ENCODE measurements at places on chromosomes 11 and 22.
A peak's percentile ranks its signal among the peaks of the same experiment; 100 is the strongest.

- no peak overlapping the region for H3K4me3 ChIP-seq
- no peaks in the 10 kb centered on the region for H3K36me3 ChIP-seq
- DNase-seq: no peak
Measured at GRCh38 chr11:2796091-2796490, 89.5 kb downstream of the CDKN1C start.

DNA sequence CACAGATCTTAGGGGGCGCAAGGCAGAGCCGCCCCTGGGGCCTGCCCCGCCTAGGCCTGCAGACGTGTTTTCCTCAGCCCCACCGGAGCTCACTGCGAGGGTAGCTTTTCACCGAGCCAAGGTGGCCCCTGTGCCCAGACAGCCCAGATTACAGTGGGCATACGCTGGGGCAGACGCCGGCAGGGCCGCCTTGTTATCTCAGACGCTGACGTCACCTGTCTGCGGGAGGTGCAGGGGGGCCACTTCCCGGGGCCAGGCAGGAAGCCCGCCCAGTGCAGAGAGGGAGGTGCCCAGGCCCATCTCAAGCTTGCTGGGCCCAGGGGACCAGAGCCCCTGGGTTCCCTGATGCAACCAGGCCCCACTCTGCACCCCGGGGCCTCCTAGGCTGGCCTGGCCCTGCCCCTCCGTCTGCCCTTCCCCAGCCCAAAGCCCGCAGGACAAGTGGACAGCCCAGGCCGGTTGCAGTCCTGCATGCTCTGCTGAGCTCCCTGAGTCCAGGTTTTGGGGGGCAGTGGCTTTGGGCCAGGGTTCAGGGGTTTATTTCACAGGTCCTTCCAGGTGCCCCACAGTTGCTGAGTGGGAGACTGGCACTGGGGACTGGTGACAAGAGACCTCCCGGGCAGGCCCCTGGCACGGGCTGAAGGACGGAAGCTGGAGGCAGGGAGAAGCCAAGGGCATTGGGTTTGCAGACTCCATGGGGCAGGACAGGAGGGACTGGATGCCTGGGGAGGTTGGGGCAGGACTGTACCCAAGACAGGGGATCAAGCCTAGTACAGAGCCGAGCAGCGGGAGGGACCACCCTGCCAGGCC lies 38.6 kb downstream of the IGF2 start:
- H3K27me3 ChIP-seq: peaks cover 5% of the 10 kb centered on the region
- DNase-seq: peak; percentile 30
- H3K4me1 ChIP-seq: no peaks in the 10 kb centered on the region
- H3K27ac ChIP-seq: no peak overlapping the region

- DNase-seq: no peak
- no peaks in the 10 kb centered on the region for H3K36me3 ChIP-seq
- H3K4me3 ChIP-seq: no peak overlapping the region
- peaks cover 2% of the 10 kb centered on the region for H3K27me3 ChIP-seq
- H3K4me1 ChIP-seq: no peaks in the 10 kb centered on the region
Measured at GRCh38 chr11:11553573-11553972, 68.2 kb downstream of the GALNT18 start.

DNA sequence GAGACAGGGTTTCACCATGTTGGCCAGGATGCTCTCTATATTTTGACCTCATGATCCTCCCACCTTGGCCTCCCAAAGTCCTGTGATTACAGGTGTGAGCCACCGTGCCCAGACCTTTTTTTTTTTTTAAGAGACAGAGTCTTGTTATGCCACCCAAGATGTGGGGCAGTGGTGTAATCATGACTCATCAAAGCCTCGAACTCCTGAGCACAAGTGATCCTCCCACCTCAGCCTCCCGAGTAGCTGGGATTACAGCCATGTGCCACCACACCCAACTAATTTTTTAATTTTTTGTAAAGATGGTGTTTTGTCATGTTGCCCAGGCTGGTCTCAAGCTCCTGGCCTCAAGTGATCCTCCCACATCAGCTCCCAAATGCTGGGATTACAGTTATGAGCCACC lies 37.9 kb downstream of the IZUMO1R start:
- H3K4me1 ChIP-seq: no peaks in the 10 kb centered on the region
- no peak overlapping the region for H3K27ac ChIP-seq
- no peak for DNase-seq
- H3K4me3 ChIP-seq: no peak overlapping the region
- H3K36me3 ChIP-seq: no peaks in the 10 kb centered on the region
- no peaks in the 10 kb centered on the region for H3K27me3 ChIP-seq

DNA sequence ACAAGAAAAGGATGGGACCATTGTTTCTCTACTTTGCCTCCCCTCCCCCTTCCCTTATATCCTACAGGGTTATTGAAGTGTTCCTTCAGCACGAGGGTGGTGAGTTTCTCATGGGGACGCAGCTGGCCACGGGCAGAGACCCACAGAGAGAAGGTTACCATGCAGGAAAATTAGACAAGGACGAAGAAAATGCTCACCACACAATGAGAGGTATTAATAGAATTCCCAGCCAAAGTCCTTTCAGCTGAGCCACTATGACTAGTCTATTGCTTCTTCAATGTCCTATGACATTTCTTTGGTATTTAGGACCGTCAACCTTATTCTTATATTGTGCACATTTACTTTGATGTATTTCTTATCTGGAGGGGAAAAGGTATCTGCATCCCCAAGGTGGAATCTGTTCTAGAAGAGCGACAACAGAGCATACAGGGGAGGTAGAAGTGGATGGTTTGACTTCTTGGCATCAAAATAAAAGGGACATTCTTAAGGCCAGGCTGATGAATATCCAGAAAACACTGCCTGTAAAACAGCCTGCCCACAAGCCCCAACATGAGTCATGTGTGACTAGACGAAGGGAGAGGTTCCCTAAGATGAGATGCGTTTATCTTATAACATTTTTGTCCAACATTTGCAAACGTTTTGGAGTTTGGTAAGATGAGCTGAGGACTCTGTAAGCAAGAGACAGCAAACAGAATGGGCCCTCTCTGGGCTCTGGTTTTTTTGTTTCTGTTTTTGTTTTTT lies 209.8 kb upstream of the NARS2 start:
- DNase-seq: no peak
- H3K4me3 ChIP-seq: no peak overlapping the region
- peaks cover 4% of the 10 kb centered on the region for H3K27me3 ChIP-seq
- no peaks in the 10 kb centered on the region for H3K4me1 ChIP-seq

GRCh38 chr11:29801561-29801960 lies 215.3 kb downstream of the KCNA4 start:
- no peaks in the 10 kb centered on the region for H3K4me1 ChIP-seq
- DNase-seq: no peak
- H3K4me3 ChIP-seq: no peak overlapping the region
- no peaks in the 10 kb centered on the region for H3K27me3 ChIP-seq

DNA sequence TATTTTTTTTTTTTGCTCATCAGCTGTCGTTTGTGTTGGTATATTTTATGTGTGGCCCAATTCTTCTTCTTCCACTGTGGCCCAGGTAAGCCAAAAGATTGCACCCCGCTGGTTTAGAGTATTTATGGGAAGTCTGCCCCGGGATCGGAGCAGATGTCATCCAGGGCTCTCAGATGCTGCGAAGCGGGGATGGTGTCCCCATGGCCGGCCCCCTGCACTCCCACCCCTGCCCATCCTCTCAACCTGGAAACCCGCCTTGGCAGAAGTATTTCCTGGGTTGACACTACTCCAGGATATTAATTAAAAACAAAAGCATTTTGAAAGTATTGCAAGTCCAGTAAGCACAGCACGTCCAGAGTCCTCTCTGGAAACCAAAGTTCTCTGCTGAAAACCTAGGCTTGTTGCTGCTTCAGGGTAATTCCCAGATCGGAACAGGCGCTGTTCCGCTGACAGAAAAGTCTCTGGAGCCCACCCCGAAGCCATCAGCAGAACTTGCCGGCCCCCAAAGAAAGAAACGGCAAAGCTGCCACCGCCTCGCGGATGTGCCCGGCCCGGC lies 833 bp downstream of the SCUBE2 start:
- peaks cover 66% of the 10 kb centered on the region for H3K27me3 ChIP-seq
- H3K4me1 ChIP-seq: peaks cover 8% of the 10 kb centered on the region
- no peak overlapping the region for H3K4me3 ChIP-seq
- H3K27ac ChIP-seq: no peak overlapping the region

DNA sequence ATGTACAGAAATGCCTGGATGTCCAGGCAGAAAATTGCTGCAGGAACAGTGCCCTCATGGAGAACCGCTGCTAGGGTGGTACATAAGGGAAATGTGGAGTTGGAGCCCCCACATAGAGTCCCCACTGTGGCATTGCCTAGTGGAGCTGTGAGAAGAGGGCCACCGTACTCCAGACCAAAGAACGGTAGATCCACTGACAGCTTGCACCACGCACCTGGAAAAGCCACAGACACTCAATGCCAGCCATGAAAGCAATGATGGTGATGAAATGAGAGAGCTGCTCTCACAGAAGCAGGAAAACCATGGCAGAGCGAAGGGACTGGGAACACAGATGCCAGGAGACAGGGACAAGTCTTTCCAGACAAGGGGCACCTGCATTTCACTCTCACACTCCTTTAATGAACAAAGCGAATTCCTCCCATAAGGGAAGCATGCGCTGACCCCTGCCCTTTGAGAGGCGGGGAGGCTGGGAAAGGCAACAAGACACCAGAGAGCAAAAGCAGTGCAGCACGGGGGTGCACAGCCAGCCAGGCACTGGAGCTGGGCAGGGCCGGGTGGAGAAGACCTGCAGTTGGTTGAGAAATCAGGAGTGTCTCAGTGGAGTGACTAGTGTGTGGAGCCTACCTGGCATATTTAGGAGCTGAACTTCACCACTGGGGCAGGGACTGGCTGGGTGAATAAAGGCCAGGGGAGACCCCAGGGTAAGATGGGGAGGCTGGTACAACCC lies 1025.2 kb downstream of the TBC1D22A start:
- no peaks in the 10 kb centered on the region for H3K4me1 ChIP-seq
- H3K36me3 ChIP-seq: no peaks in the 10 kb centered on the region
- DNase-seq: no peak
- no peak overlapping the region for H3K4me3 ChIP-seq
- H3K27ac ChIP-seq: no peak overlapping the region
- H3K27me3 ChIP-seq: peaks cover 3% of the 10 kb centered on the region

Data from activated CD4-positive, alpha-beta memory T cell treated with anti-CD3 and anti-CD28 coated beads, Interleukin-2, amount 10 ng/mL, durations not matched to agents 7 days and 5 days (primary cell).